ENCODE measurements at places on chromosomes 16 and 17.

- DNase-seq = no peak
These were observed 3.9 kb upstream of the SOX9 start for GRCh38 chr17:72116661-72117521.

GRCh38 chr16:1082266-1082951, 9.9 kb downstream of the SSTR5 start:
- no peak for DNase-seq

DNA sequence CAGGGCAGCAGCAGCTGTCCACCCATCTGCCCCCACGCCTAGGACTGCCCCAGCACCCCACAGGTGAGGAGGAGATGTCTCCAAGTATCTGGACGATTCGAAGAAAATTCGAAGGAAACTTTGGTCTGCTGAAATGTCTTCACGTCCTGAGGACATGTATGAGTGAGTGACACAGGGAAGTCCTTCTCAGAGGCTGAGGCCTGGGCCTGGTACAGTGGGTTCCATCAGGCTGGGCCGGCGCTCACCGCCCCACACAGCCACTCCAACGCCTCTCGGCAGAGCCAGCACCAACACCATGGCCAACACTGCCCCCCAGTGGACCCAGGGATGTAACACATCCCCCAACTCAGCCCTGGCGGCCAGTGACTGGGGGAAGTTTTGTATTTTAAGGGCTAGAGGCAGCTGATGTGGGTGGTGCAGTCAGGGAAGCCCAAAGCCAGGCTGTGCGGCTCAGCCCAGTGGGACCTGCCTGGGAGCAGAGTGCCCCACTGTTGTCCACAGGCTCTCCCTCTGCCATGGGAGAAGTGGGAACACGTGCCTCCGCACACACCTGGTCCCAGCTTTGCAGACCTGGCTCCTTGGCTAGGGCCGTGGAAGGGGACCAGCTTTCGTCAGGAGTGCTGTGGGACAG, 55.8 kb upstream of the FASN start:
- DNase-seq = peak; percentile 76

- no peak for DNase-seq
These were observed 217.8 kb upstream of the SOX9 start for GRCh38 chr17:71902894-71903506.

- no peak for DNase-seq
These were observed 75.2 kb downstream of the ERCC4 start for GRCh38 chr16:13995194-13995593.

- DNase-seq = no peak
These were observed 7.6 kb downstream of the AIPL1 start for GRCh38 chr17:6427279-6427781.

DNA sequence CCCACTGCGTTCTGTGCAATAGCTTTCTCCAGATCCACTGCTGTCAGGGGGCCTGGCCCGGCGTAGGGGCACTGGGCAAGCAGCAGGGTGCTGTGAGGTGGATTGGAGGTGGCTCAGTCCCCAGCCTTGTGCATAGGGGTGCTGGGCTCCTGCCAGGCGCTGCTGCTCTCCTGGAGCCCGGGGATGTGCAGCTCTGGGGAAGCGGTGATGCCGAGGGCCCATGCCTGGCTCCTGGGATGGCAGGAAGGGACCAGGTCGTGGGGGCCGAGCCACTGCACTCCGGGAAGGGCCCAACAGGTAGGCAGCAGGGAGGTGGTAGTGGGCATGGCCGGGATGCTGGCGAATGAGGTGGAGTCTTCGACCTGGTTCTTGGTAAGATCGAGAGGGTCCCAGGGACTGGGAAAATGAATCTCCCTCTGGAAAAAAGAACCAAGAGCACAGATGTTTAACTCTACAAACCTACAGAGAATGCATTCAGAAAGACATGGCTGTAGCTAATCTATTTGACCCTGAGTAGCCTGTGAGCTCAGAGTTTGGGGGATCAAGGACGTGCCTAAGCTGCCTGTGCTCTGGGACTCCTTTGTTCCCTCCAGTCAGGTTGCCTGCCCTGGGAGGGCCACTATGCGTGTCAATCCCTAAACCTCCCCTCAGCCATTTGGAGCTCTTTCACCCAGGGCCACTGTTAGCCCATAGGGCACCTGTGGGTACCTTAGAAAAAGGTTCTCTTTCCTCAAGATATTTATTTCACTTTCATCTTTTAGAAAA, 6.6 kb upstream of the SUPT4H1 start:
- DNase-seq = no peak

DNA sequence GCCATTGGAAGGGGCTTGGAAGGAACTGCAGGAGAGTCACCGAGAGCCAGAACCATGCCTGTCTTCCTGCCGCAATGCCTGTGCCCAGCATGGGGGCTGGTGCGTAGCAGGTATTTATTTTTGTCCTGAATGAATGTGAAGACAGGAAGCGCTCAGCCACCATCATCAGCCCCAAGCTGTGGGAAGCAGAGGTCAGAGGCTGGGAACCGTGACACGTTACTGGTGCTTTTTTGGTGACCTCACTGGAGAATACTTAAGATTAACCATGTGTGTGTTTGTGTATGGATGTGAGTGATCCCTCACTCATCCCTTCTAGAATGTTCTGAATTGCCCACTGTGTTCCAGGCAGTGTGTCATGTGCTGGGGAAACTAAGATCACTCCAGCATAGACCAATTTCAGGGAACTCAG, 343.8 kb downstream of the SNX29 start:
- DNase-seq = no peak

- DNase-seq = peak; percentile 42
These were observed 313.1 kb upstream of the TNRC6C start for GRCh38 chr17:77645072-77646045.

GRCh38 chr17:14033166-14033565, 36.1 kb upstream of the COX10 start:
- DNase-seq = no peak

DNA sequence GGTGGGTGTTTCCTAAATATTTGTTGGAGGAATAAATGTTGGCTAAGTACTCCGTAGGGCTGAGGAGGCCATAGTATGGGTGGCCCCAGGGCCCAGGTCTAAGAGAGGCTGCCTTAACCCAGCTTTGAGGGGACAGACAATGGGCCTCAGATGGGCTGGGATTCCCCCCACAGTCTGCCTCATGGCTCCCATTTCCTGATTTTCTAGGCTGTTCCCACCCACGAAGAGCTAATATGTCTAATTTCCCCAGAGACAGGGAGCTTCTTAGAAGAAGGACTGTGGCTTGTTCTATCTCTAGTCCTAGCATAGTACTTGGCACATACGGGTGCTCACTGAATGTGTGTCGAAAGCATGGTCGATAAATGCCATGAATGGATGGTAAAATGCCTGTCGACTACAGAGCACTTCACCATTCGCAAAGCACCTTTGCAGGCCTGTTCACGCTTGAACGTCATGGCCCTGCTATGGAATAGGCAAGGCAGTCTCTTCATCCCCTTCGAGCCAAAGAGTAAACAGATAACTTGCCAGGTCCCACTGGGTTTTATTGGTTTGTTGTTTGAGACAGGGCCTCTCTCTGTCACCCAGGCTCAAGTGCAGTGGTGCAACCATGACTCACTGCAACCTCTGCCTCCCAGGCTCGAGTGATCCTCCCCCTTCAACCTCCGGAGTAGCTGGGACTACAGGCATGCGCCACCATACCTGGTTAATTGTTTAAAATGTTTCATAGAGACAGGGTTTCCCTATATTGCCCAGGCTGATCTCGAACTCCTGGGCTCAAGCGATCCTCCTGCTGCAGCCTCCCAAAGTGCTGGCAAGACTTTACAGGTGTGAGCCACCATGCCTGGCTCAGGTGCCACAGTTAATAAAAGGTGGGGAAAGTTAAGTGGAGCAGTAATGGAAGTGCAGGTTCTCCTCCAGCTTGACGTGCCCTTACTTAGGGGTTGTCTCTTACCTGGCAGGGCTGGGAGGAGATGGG, 9.7 kb downstream of the CHAD start:
- no peak for DNase-seq

DNA sequence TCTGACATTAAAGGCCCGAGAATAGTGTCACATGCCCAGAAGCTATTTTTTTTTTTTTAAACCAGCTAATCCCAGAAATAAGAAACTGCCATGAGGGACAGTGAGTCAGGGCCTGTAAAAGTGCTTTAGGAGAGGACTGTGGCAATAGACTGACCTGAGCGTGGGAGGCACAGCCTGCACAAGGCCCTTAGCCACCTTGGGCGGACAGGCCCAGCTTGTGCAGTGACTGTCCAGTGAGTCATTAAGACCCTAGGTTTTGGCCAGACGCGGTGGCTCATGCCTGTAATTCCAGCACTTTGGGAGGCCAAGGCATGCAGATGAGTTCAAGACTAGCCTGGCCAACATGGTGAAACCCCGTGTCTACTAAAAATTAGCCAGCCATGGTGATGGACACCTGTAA, 343.0 kb upstream of the ZFHX3 start:
- DNase-seq = no peak

GRCh38 chr16:49021136-49021535, 260.5 kb downstream of the CBLN1 start:
- no peak for DNase-seq

DNA sequence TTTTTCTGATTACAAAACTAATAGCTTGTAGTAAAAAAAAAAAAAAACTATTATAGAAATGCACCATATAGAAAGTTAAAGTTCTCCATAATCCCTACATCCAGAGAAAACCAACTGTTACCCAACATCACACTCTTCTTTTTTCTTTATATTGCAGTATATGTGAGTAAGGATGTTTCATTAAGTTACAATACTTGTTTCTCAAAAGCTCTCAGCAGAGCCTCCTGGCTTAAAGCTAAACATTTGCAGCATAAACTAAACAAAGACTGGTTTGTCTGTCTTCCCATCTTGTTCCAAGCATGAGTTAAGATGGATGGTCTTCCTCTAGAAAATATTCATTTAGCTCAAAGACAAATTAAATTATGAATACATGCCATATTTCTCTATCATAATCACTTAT, 25.2 kb downstream of the GRB2 start:
- DNase-seq = no peak

DNA sequence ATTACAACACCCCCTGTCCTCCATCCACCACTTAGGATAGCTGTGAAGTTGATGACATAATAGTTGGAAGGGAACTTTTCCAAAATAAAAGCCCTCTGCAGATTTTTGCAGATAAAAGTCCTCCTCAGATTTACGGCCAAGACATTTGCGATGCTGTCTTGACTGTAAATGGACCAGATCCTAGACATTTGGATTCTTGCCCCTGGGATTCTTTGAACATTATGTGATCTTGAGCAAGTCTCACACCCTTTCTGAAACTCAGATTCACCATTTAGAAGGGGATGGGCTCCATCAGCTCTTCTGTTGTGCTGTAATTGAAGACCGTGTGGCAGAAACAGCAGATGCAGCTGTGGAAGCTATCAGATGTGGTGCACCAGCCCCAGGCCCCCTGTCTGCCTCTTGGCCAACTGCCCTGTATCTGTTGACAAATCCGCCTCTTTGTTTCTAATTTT, 153.9 kb upstream of the CACNG3 start:
- DNase-seq = no peak

DNA sequence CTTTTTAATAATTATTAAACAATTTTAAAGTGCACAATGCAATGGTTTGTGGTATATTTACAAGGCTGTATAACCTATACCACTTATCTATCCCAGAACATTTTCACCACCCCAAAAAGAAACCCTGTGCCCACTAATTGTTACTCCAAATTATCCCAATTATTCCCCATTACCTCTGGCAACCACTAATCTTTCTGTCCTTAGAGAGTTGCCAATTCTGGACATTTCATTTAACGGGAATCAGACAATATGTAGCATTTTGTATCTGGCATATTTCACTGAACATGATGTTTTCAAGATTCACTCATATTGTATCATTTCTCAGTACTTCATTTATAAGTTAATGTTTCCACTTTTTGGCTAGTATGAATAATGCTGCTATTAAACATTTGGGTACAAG, 103.1 kb upstream of the NACA2 start:
- no peak for DNase-seq

- no peak for DNase-seq
These were observed 110.9 kb downstream of the XYLT1 start for GRCh38 chr16:17359788-17360390.

GRCh38 chr17:68783861-68784260, 171.3 kb downstream of the ABCA8 start:
- DNase-seq = no peak

DNA sequence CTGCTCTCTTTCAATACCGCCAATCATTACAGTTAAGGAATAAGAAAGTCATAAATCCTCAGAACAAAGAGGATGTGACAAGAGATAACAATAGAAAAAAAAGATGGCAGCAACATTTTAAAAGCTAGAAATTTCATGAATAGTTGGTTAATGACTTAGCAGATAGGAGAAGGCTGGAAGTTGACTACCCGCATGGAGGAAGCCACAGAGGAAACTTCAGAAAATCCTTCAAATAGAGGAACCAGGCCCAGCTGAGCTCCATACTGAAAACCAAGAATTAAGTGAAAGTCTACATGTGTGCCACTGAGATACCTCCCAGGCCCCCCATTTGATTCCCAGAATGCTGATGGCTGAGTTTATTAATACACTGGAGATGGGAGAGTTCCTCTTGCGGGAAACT, 109.3 kb downstream of the GSG1L start:
- no peak for DNase-seq

DNA sequence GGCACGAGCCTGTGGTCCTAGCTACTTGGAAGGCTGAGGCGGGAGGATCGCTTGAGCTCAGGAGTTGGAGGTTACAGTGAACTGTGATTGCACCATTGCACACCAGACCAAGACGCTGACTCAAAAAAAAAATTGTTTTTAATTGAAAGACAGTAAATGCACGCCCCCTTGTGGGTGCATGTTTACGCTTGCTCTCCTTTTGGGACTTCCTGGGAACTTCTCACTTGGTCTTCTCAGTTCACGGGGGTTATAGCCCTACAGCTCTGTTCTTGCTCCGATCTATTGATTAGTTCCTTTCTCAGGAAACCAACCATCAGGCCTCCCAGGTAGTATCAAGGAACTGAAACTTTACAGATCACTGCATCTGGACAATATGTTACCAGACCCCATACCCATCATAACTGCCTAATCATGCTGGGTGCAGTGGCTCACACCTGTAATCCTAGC, 14.2 kb upstream of the RIPOR1 start:
- DNase-seq = peak; percentile 64
